ENCODE measurements at places on chromosomes 1 and 21. TPM values are rescaled to one million over a fixed set of nuclear protein-coding genes. Genes with fewer than 3 reads are reported as not detected.

The TFF2 gene
- polyA plus RNA-seq: not detected

- DNase-seq: no peak
Measured at GRCh38 chr1:211480941-211481545, 10.9 kb downstream of the RD3 start.

DNA sequence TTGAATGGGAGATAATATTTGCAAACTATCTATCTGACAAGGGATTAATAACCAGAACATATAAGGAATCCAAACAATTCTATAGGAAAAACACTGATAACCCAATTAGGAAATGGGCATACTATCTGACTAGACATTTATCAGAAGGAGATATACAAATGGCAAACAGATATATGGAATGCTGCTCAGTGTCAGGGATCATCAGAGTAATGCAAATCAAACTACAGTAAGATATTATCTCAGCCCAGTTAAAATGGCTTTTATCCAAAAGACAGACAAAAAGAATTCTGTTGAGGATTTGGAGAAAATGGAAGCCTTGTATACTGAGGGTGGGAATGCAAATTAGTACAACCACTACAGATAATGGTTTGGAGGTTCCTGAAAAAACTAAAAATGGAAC lies 758.0 kb upstream of the B3GALT2 start:
- DNase-seq: no peak

- no peak for DNase-seq
Measured at GRCh38 chr1:243765676-243766075, 84.4 kb downstream of the AKT3 start.

DNA sequence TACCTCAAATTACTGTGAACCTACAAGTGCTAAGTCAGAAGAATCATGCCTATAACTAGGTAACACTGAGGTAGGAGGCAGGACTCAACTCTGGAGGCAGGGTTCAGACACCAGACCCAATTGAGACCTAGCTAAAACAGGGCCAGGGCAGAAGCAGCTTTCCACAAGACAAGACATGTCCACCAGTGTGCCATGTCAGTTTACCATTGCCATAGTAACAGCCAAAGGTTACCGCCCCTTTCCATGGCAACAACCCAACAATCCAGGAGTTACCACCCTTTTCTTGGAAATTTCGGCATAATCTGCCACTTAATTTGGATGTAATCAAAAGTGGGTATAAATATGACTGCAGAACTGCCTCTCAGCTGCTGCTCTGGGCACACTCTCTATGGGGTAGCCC lies 432.3 kb downstream of the DPYD start:
- DNase-seq: no peak

The AVPR1B gene
- polyA plus RNA-seq: 0.99 TPM

GRCh38 chr1:36166938-36167905 lies 11.3 kb downstream of the MAP7D1 start:
- no peak for DNase-seq

The ID3 gene
- 303 TPM for polyA plus RNA-seq

The LCE2C gene
- polyA plus RNA-seq: not detected

The KAZN gene
- 33.0 TPM for polyA plus RNA-seq

GRCh38 chr1:96145492-96145891 lies 576.1 kb upstream of the PTBP2 start:
- no peak for DNase-seq

The B3GALT5 gene
- 1.5 TPM for polyA plus RNA-seq

The KRTAP13-4 gene
- not detected for polyA plus RNA-seq

GRCh38 chr1:224589006-224589405 lies 27.1 kb upstream of the CNIH3 start:
- DNase-seq: no peak

The S100A16 gene
- 109 TPM for polyA plus RNA-seq

GRCh38 chr1:96116731-96117130 lies 604.9 kb upstream of the PTBP2 start:
- DNase-seq: no peak

- DNase-seq: no peak
Measured at GRCh38 chr1:53737648-53738204, 1.2 kb downstream of the GLIS1 start.

The CHD5 gene
- 0.24 TPM for polyA plus RNA-seq

DNA sequence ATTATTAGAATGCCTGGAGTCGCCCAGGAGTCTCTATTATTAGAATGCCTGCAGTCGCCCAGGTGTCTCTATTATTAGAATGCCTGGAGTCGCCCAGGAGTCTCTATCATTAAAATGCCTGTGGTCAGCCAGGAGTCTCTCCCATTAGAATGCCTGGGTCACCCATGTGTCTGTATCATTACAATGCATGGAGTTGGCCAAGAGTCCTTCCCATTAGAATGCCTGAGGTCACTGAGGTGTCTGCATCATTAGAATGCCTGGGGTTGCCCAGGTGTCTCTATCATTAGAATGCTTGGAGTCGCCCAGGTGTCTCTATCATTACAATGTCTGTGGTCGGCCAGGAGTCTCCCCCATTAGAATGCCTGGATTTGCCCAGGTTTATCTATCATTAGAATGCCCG lies 66.9 kb downstream of the RNF187 start:
- DNase-seq: no peak

The KCNE2 gene
- polyA plus RNA-seq: 1.6 TPM
